ENCODE measurements at places on chromosomes 11 and 22. TPM values are rescaled to one million over a fixed set of nuclear protein-coding genes. Genes with fewer than 3 reads are reported as not detected.

DNA sequence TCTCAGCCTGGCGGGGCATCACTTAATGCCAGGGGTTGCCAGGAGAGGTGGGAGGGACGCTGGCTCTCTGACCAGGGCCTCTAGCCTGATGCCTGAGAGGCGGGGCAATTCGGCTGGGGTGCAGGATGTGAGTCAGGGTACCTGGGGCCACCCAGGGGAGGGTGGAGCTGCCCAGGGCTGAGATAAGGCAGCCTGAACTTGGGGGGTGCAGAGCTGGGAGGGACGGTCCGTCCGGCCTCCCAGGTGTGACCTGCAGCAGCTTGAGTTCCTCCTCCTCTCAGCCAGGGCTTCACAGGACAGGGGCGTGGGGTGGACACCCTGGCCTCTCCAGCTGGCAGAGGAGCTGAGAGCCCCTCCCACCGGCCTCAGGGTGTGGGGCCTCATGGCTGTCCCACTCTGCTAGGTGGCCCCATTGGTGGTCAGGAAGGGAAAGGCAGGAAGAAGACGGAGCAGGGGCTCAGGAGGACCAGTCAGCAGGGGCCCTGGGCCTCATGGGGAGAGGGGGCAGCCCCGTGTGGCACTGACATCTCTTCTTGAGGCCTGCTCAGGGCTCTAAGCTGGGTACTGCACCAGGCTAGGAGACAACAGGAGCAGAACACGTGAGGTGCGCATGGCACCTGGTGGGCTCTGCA is 942 bp upstream of the RPS6KA4 start:
- DNase-seq: peak; percentile 69

- no peak for DNase-seq
Observed at GRCh38 chr22:36222887-36223450, 16.4 kb downstream of the APOL2 start.

DNA sequence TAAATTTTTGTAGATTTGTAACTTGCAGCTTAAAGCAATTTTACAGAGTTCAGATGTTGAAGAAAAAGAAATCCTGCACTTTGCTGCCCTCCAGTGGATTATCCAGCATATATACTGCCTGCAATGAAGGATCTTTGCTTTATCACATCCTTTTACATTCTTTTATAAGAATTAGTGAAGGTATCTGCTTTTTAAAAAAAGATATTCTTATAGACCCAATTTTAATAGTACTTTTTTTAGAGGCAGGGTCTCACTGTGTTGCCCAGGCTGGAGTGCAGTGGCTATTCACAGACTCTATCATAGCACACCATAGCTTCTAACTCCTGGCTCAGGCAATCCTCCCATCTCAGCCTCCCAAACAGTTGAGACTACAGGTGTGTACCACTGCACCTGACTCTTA is 60.7 kb downstream of the TTC17 start:
- peak; percentile 41 for DNase-seq

DNA sequence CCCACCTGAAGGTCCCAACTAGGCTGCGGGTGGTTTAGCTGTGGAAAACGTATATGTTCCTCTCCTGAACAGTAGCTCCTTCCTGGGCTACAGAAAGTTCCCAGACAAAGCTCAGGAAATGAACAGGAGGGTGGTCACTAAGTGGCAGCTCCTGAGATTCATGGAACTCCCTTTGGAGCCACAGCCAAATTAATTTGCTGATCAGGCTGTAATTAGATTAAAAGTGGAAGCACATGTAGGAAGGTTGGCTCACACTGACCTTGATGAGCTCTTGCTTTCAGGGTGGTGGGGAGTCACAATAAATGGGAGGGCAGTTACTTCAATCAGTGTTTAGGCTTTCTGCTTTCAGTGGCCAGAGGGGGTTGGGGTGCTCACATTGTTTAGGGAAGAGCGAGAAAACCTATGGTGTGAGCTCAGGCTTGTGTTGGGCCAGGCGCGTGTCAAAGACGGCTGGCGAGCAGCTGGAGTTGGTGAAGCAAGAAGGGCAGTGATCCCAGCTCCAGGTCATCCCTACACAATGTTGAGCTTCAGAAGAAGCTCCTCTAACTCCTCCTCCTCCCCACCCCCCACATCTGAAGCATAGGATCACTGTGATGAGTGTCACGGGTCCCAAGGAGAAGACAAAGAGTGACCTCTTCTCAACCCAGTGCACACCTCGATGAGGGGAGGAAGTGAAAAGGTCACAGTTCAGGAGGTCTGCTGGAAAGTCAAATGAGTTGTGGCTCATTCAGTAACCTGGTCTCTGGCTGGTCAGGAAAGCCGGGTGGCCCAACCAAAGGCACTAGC is 42.5 kb downstream of the CLPB start:
- no peak for DNase-seq

- DNase-seq: no peak
Observed at GRCh38 chr11:26930518-26931247, 63.2 kb upstream of the FIBIN start.

GRCh38 chr11:94623120-94623735 is 56.1 kb downstream of the PIWIL4 start:
- peak; percentile 91 for DNase-seq

GRCh38 chr11:1205987-1206331 is 16.9 kb upstream of the MUC5B start:
- DNase-seq: no peak

GRCh38 chr11:82790723-82791484 is 57.2 kb upstream of the FAM181B start:
- DNase-seq: no peak

DNA sequence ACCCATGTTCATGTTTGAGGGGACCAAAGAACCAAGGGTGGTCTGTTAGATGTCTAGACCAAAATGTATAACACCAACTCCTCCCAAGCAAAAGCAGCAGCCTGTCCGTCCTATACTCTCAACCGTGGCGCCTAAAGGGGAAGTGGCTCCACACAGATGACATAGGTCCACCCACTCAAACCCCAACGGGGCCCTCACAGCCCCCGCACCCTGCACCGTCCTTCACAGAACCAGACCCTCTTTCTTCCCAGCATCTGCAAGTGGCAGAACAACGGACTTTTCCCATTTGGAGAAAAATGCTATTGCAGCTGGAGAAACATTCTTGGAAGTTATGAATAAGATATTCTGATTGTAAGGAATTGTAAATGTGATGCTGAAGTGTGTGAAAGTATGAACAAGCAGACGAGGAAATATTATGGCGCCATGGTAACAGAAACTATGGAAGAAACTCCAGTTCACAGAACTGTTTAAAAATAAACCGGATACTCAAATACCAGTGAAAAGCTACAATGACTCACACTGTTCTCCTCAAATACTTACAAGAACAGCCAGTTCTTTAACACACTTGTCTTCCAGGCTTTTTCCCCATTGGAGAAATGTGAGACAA is 76.5 kb upstream of the ARFGAP3 start:
- DNase-seq: peak; percentile 92

DNA sequence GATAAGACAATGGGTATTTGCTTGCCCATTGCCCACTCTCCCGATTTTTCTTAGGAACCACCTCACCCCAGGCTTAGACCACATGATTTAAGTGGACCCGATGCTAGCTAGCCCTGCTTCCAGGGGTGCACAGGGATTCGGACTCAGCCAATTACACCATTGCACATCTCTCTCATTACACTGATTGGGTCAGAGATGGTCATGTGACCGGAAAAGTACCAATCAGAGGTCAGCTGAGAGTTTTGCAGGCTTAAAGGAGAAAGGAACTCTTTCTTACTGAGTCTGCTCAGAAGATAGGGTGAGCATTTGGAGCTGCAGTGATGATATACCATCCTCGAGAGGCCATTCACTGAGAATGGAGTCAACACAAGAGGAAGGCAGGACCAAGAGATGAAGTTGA is 12.2 kb upstream of the ANKK1 start:
- no peak for DNase-seq

DNA sequence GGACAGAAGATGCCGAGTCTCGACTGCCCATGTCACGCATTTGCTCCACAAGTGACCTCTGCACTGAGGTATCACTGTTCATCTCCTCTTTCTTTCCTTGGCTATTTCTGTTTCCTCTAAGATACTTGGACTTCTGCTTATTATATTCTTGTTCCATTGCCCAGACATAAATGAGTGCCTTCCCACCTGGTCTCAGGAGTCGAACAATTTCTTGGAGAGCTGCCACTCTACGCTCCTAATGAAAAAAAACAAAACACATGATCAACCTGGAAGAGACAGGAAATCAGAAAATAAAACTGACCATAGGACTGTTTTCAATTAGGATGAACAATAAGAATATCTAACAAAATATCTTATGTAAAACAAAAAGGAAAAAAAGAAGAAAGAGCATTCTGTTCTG is 47.4 kb upstream of the CWF19L2 start:
- no peak for DNase-seq

DNA sequence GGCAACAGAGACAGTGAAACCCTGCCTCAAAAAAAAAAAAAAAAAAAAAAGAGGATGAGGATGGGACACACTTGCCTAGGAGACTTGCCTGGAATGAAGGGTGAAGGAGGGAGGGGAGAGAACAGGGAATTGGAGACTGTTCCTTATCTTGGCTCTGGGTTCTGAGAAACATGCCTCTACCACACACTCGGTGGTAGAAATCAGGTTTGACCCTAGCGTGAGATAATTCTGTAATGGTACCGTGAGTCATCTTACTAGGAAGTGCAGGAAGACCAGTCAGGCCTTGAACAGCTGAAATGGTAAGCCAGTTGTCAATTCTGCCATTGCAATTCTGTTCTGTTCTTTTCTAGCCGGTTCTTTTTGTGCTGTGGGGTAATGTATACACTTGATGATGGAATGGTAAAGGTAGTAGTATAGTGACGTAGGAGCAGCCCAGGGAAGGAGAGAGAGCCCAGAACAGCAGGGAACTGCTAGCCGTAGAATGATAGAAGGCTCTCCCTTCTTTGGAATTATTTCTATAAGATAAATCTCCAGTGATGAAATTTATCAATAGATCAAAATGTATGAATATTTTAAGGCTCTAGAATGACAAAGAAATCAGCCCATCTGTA is 3.9 kb upstream of the AMBRA1 start:
- no peak for DNase-seq

GRCh38 chr11:8257003-8257664 is 6.5 kb downstream of the LMO1 start:
- peak; percentile 5 for DNase-seq

DNA sequence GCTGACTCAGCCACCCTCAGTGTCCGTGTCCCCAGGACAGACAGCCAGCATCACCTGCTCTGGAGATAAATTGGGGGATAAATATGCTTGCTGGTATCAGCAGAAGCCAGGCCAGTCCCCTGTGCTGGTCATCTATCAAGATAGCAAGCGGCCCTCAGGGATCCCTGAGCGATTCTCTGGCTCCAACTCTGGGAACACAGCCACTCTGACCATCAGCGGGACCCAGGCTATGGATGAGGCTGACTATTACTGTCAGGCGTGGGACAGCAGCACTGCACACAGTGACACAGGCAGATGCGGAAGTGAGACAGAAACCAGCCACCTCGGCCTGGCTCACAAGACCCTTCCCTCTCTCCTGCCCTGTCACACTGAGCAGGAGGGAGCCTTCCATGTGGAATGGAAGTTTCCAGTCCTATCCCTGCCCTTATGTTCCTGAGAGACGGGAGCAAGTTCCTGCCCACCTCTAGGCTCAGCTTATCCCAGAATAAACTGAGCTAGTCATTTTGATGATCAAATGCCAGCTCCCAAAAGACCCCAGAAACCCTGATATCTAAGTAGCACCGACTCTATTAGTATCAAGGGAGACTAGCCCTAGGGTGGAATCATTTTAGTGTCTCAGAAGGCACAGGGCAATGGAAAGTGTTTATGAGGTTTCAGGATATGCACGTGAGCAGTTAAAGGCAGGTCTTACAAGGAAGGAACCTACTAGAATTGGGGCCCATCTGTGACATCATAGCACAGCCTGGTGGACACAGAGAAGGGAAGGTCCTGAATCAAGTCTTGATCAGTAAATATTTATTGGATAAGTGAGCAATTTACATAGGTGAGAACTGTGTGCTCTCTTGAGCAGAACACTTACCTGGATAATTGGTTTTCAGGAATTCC is 6.3 kb upstream of the IGLL5 start:
- no peak for DNase-seq

DNA sequence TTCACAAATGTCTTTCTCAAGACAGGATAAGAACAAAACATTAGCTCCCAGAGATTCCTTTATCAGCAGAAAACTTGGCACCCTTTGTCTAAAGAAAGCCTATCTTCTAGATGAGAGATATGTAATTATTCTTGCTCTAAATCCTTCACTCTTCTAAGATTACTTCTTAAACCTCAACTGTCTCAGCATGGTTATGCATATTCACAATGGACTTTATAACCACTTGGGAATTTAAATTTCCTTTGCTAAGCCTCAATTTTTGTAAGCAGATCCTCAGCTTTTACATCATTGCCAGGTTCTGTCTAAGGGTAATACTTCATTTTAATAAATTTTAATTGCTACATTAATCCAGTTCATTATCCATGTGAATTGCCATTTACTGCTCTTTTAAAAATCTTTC is 433.6 kb upstream of the DDI1 start:
- DNase-seq: no peak

- no peak for DNase-seq
Observed at GRCh38 chr22:36259615-36260300, 6.8 kb downstream of the APOL1 start.

GRCh38 chr22:48483764-48484528 is 1343.7 kb downstream of the BRD1 start:
- DNase-seq: no peak

DNA sequence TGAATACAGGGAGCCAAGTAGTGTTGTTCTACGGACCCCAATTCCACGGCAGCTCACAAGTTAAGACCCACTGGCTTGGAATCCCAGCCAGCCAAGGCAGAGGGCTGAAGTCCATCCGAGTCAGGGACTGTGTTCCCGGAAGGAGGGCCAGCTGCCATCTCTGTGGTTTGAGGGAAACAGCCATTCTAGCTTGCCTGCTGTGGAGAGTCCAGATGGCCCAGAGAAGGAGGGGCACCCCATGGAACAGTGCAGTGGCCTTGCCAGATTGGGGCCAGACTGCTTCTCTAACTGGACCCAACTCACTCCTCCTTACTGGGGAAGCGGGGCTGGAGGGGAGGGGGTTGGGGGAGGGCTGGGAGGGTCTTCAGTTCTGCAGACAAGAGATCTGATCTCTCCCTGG is 156.4 kb downstream of the FAM181B start:
- DNase-seq: no peak

GLB1L2 gene
- 19.2 TPM for total RNA-seq

CARD18 gene
- total RNA-seq: not detected

RPS25 gene
- total RNA-seq: 2,036 TPM

TMEM86A gene
- 2.2 TPM for total RNA-seq

CASP5 gene
- not detected for total RNA-seq

PNPLA3 gene
- not detected for total RNA-seq

SAA1 gene
- total RNA-seq: not detected

OR2AG2 gene
- 0.29 TPM for total RNA-seq

DEUP1 gene
- not detected for total RNA-seq

Measured in stomach (tissue), 19 donors.